ENCODE measurements at places on chromosomes 1 and 21.

DNA sequence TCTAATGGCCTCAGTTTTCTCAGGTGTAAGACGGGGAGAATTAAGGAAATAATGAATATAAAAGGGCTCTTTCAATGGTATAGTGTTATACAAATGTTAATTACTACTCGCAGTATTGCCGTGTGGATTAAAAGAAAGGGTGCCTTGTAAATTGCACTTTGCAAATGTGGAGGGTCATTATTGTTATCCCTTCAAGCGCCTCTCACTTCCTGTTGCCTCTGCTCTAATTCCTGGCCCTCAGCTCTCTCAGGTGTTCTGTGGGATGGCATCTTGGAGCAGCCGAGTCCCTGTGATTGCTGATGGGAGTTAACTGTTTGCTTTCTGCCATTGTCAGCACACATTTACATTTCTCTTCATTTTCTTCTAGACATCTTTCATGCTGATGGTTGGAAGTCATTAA is 7.1 kb upstream of the S100A11 start:
- DNase-seq: no peak

GRCh38 chr21:43975469-43976098 is 36.5 kb upstream of the TRAPPC10 start:
- DNase-seq: peak; percentile 60

DNA sequence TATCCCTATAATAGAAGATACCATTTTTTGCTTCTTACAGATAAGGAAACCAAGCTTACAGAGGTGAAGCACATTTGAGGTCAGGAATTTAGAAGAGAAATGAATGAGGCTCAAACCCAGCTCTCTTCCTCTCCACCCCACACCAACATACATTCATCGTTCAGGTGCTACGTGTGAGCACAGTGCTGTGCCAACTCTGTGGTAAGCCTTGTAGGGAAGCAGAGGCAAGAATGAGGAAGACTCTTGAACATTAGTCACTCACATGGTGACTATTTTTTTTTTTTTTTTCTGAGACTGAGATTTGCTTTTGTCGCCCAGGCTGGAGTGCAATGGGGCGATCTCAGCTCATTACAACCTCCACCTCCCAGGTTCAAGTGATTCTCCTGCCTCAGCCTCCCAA is 314.0 kb downstream of the NTNG1 start:
- DNase-seq: no peak

GRCh38 chr1:37630426-37631028 is 4.2 kb downstream of the RSPO1 start:
- no peak for DNase-seq

DNA sequence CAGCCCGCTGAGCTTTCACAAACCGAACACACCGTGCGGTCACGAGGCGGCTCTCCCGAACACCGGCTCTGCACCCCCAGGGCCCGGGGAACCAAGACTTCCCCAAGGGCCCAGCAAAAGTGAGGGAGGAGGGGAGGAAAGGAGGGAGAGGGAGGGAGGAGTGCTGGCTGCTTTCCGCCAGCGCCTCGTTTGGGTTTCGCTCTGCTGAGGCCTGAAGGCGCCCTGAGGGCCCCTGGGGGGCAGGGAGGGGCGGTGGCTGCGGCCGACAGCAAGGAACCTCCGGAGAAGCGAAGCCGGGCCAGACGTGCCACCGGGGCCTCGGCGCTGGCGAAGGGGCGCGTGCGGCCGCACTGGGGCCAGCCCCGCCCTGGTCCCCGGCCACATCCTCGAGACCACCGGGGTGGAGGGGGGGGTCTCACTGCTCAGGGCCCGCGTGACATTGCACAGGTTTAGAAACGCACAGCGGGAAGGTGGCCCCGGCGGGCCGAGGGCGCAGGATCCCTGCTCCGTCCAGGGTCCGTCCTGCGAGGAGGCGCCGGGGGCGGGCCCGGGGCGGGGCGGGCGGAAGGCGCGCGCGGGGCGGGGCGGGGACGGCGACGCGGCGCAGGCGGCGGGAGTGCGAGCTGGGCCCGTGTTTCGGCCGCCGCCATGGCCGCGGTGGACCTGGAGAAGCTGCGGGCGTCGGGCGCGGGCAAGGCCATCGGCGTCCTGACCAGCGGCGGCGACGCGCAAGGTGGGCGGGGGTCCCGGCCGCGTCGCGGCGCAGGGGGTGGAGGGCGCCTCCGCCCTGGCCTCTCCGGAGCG is at the start of gene PFKL:
Gene PFKL (plus strand): TSS at position 596 of the 804 bp plus-strand sequence. CDS start 53 bp downstream, at position 649.
- peak; percentile 75 for DNase-seq

GRCh38 chr1:194477908-194478307 is 1291.5 kb upstream of the B3GALT2 start:
- no peak for DNase-seq

GRCh38 chr1:199448646-199449045 is 578.9 kb upstream of the NR5A2 start:
- DNase-seq: no peak

DNA sequence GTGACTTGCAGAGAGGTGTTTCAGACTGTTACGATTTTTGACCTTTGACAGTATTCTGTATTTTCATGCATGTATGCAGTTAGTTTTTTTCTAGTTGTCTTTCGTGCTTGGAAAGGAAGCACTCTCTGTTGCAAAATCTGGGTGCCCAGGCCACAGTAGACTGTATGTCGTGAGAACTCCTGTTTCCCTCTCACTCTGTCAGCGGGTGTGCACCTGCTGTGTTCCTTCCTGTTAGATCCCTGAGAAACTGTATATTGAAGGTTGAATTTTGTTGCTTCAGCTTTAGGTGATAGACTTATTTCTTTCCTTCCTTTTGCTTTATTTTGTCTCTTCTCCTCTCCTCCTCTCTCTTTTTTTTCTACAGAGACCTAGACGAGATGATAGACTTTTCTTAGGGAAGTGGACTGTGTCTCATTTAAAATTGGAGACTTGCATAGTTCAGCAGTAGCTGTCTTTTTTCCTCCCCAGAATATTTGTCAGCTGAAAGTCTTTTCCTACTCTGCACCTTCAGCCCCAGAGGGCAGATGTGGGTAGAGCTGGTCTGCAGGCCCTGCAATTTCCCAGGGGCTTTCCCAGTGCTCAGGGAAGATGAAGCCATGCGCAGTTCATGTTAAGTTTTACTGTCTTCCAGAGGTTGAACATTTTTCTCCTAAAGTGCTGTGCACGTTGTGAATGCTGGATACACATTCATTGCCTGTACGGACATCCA is 1.4 kb downstream of the TRAPPC10 start:
- no peak for DNase-seq

Data from EH (cell line).